Activated CD8-positive, alpha-beta T cell treated with anti-CD3 and anti-CD28 coated beads, Interleukin-2, amount 10 ng/mL, durations not matched to agents 7 days and 5 days (primary cell): ENCODE measurements at places on chromosomes 4 and X. TPM values are rescaled to one million over a fixed set of nuclear protein-coding genes. Genes with fewer than 3 reads are reported as not detected.

Gene UGT2B15
- not detected for total RNA-seq

GRCh38 chrX:19535476-19535875, 20.2 kb upstream of the MAP3K15 start:
- no peak for DNase-seq

Gene RASSF6
- total RNA-seq, result not detected

GRCh38 chr4:95283320-95283719, 265.5 kb downstream of the UNC5C start:
- DNase-seq, result no peak

DNA sequence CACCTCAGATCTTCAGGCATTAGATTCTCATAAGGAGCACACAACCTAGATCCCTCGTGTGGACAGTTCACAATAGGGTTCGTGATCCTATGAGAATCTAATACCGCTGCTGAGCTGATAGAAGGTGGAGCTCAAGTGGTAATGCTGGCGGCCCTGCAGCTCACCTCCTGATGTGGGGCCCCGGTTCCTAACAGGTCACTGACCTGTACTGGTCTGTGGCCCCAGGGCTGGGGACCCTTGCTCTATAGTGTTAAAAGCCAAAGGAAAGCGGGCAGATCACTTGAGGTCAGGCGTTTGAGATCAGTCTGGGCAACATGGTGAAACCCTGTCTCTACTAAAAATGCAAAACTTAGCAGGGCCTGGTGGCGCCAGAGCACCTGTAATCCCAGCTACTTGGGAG, 1047.0 kb upstream of the FTHL17 start:
- DNase-seq, result no peak

DNA sequence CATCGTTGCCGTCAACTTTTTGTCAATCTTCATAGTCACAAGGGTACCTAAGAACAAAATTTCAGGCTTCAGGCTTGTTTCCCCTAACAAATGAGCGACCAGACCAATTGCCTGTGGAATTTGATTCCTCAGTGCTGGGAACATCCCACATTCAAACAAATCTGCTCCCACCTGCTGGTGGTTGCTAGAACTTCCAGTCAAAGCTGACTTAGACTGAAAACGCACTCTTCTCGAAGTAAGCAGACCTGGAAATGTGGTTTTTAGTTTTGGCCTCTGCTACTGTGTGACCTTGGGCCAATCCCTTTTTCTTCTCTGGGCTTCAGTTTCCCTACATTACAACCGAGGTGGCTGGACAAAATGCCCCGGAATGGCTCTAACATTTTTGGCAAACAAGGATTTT, 1.8 kb upstream of the GABRQ start:
- DNase-seq, result no peak

- DNase-seq, result no peak
Observed at GRCh38 chrX:118593407-118593806, 97.8 kb downstream of the DOCK11 start.

GRCh38 chr4:93710847-93711430, 117.6 kb upstream of the ATOH1 start:
- DNase-seq, result no peak

GRCh38 chr4:128349921-128350320, 62.3 kb upstream of the PGRMC2 start:
- no peak for DNase-seq

DNA sequence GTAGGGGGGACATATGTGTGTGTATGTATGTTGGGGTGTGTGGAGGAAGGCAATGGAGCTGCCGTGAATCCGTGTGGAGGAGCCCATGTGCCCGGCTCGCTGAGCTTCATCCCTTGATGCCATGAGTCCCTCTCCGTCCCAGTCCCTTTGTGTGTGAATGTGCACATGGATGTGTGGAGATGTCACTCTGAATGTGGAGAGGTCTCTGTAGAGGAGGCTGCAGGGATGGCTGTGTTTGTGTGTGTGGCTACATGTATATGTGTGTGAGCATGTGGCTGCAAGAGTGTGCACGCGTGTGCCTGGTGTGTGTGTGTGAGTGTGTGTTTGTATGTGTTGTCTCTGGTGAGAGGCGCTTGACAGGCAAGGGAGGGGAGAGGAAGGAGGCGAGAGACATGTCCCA, 1.3 kb downstream of the DLG3 start:
- no peak for DNase-seq

DNA sequence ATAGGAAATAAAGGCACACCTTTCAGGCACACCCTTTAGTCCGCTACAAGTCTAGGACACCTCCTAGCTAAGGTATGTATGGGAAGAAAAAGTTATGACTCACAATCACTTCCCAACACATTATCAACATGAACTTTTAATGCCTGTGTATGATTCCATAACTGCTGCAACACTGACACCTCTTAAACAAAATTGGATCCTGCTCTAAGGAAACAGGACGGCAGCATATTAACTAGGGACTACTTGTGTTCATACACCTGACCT, 2.4 kb upstream of the PPP3CA start:
- no peak for DNase-seq

- DNase-seq, result no peak
Observed at GRCh38 chr4:156962528-156962974, 9.0 kb downstream of the PDGFC start.

DNA sequence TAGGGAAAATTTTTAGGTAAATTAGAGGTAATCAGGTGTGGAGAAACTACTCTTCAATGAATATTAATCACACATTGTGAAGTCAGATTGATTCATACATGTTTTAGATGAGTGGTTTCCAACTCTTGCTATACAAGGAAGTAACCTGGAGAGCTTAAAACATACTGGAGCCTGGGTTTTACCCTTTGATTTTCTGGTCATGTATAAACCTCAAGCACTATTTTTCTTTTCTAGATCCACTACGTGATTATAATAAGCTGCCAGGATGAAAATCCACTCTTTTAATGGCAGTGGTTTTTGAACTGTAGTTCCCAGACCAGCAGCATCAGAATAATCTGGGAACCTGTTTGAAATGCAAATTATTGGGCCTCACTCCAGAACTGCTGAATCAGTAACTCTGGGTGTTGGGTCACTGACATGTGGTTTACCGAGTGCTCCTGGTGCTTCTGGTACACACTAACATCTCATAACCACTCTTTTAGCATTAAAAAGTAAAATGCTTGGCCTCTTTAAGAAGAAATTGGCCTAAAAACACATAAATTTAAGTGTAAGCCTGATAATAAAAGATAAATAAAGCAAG, 63.4 kb downstream of the DCAF12L1 start:
- no peak for DNase-seq

Gene HS3ST1
- total RNA-seq, result not detected

Gene AREG
- not detected for total RNA-seq

Gene PDCL2
- total RNA-seq, result not detected

Gene PPARGC1A
- not detected for total RNA-seq

GRCh38 chr4:74335341-74336021, 27.2 kb downstream of the EPGN start:
- no peak for DNase-seq

DNA sequence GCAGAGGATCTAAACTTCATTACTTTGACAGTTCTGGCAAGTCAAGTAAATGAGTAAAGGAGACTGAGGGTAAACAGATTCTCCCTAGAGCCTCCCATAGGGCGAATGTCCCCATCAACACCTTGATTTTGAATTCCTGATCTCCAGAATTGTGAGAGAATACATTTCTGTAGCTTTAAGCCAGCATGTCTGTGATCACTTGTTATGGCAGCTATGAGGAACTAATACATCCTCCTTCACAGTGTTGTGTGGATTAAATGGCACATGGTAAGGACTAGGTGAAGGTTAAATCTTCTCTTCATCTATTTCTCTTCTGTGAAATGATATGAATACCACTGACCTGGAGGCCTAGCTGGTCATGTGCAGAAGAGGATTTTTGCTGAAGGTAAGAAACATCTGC, 137.3 kb downstream of the CPEB2 start:
- DNase-seq, result no peak

- DNase-seq, result no peak
Observed at GRCh38 chr4:94341481-94342370, 910 bp downstream of the HPGDS start.

Gene TEX11
- not detected for total RNA-seq

GRCh38 chr4:5968246-5968645, 50.0 kb downstream of the C4orf50 start:
- DNase-seq, result no peak

Gene FAM120C
- total RNA-seq, result 10.1 TPM

GRCh38 chr4:56505269-56506130, at the start of gene ARL9:
TSS of gene ARL9 (plus strand) at chr4:56505791. CDS start at chr4:56505863, 72 bp downstream.
- DNase-seq, result peak; percentile 68

Gene NOX1
- not detected for total RNA-seq

GRCh38 chr4:83029688-83030087, 5.3 kb upstream of the COPS4 start:
- no peak for DNase-seq

DNA sequence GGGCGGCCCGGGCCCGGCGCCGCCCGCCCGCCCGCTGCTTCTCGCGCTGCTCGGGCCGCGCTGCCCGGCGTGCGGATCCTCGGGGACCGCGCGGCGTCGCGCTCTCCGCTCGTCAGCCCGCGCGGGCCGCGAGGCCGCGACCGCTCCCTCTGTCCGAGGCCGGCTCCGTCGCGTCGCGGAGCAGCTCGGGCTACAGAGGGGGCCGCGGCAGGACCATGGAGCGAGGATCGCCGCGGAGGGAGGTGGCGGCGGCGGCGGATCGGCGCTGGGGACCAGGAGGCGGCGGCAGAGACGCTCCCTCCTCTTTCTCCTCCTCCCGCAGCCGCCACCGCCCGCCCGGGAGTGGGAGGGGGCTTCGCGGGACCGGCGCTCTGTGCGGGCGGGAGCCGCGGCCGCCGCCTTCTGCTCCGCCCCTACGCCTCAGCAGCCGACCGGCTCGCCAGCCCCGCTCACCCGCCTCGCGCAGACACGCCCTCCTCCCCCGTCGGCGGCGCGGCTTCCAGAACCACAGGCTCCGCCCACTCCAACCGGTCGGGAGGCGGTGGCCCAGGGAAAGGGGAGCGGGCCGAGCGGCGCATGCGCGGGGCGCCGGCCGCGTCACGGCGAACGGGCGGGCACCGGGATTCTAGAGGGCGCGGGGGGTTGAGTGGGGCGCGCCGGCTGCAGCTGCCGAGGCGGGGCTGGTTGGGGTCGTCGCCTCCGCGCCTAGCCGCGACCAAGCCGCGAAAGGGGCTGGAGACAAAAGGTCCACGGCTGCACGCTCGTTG, at the start of gene CASK:
Gene CASK, minus strand, starts transcription at position 344 of the 767 bp plus-strand sequence. CDS start 566 bp downstream, outside the sequence.
- DNase-seq, result peak; percentile 89

- DNase-seq, result no peak
Observed at GRCh38 chrX:24643116-24643515, 4.0 kb downstream of the PCYT1B start.

DNA sequence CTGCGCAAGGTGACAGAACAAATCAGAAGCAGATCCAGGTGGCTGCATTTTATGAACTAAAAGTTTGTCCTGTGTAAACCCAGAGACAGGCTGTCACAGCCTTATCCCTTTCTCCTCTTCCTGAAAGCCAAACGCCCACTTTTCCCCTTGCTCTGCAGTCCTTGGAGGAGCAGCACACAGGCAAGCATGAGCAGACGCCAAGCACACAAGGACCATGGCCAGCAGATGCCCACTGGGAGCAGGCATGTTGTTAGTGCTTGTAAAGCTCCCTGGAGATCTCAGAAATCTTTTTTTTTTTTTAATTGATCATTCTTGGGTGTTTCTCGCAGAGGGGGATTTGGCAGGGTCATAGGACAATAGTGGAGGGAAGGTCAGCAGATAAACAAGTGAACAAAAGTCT, 11.5 kb upstream of the HOPX start:
- no peak for DNase-seq

DNA sequence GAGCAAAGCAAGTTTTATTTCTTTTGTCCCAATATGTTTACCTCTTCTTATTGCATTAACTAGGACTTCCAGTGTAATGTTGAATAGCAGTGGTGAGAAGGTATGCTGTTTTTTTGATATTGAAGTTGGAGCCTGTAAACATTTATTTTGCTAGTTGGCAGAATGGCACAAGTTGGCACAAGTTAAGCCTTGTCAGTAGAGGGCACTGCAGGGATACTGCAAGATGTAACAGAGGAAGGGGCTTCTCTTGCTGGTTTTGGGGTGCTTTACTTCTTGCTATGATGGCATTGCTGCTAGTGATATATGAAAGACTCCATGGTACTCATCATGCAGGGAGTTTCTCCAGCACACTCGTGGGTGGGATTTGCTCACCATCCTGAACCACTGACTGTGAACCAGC, 327.3 kb upstream of the ARX start:
- DNase-seq, result no peak

Gene LUZP4
- not detected for total RNA-seq

GRCh38 chrX:101744085-101744484, 84.4 kb upstream of the ARMCX2 start:
- DNase-seq, result no peak

Gene NAP1L2
- total RNA-seq, result 0.81 TPM

Gene NKAP
- total RNA-seq, result 6.5 TPM
